ENCODE measurements at places on chromosomes 11 and 22.

DNA sequence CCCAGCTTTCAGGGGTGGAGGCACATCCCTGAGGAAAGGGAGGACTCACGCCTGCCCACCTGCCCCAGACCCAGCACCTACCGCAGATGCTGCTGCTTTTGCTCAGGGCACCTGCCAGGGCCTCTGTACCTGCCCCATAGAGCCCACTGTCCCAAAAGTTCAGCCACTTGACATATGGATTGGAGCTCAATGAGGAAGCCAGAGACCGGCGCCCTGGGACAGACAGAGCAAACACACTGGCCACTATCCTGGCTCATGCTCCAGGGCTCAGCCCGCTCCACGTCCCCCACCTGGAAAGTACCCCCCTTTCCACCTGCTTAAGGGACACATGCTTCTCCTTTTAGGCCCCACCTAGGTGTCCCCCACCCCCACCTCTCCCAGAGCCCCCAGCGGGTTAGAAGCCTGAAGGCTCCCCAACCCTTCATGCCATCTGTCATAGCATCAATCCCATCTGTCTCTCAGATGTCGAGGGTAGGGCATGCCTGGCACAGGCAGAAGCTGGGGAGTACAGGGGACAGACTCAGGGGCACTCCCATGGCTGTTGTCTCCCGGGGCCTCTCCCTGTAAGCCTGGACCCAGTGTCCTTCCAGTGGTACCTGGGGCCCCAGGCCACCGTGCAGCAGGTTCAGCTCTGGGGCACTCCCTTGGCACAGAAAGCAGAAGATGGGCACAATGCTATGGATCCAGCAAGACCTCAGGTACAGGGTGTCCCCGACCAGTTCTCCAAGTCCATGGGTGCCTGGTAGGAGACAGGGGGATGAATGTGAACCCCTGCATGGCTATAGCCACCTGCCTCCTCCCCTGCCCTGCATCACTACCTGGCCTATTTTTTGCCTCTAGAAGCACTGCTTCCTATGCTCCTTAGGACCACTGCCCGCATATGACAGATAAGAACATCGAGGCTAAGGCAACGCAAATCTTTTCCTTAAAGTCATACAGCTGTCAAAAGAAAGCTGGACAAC, 2.2 kb upstream of the P2RX6 start:
- no peak for DNase-seq

GRCh38 chr11:5178046-5178837, 22.2 kb downstream of the OR51V1 start:
- DNase-seq: no peak

DNA sequence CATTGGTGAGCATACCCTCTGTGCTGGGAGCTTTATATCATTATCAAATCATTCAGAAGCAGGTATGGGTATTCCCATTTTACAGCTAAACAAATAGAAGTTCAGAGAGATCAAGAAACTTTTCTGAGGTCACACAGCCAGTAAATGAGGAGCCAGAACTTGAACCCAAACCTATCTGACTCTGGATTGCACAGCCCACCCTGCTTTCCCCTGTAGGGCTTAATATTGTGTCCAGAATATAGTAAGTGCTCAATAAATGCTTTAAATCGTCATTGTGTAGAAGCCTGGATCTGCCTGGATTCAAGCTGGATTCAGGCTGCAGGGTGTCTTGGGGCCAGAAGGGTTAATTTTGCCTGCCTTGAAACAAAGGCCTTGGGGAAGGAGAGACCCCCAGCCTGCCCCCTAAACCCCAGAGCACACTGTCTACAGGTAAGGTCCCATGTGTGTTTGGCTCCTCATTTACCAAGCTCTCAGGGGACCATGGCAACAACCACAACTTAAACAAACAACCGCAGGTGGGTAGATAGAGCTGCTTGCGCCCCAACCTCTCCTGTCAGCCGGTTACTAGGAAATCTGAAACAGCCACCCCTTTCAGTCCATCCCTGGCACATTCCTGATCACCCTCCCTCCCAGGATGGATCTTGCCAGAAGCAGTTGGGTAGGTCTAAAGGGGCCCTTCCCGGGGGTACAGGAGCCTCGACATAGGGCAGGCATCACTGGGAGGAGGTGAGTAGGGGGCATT, 3.0 kb upstream of the SEC14L3 start:
- DNase-seq: no peak

DNA sequence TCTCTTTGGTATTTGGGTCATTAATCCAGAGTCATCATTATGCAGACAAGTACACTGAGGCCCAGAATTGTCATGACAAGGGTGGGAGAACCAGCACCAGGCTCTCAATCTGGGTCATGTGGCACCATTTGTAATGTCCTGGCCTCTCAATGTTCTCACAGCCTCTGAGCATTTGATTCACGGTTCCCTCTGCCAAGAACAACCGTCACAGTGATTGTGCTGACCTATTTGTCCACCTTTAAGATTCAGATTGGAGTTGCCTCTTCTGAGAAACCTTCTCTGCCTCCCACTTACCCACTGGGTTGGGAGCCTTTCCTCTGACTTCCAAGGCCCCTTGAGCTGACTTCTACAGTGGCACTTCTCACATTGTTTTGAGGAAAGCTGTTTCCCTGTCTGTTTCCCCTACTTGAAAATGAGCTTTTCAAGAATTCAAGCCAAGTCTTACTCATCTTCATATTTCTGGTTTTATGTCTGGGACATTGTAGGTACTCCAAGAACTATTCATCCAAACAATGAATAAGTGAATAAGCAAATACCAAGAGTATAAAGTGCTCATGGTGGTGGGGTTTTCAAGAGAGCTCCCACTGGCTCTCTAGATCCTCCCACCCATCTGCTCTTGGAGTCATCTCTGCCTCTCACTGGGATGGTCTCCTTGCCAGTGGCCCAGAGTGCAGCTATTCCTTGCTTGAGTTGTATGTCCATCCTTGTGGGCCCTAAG, 126.4 kb upstream of the E2F8 start:
- no peak for DNase-seq

DNA sequence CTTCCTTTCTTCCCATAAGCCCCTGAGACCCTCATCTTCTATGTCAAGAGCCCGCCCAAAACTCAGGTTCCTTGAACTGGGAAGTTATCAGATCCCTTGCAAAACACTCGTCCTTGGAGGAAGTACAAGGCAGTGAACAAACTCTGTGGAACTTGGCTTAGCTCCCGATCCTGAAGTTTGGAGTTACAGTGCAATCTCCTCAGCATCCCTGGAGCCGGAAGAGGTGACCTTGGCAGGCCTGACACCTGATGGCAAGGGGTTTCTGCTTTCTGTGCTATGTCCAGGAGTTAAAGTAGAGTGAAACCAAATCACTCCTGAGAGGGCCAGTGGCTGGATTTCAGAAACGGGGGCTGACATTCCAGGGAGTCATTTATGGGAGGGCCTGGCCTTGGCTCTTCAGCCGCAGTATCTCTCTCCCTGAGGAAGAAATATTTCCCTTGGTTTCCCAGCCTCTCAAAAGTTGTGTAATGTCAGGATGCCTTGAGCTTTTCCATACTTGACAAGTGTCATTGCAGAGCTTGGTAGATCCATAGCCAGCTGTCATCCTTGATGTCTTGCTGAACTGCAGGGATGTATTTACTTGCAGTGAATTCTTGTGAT, 1.9 kb upstream of the GRAMD1B start:
- DNase-seq: no peak

- no peak for DNase-seq
These were observed 35.3 kb upstream of the TTLL12 start for GRCh38 chr22:43222262-43222661.

- DNase-seq: peak; percentile 29
These were observed 12.3 kb downstream of the STARD10 start for GRCh38 chr11:72781313-72782080.

DNA sequence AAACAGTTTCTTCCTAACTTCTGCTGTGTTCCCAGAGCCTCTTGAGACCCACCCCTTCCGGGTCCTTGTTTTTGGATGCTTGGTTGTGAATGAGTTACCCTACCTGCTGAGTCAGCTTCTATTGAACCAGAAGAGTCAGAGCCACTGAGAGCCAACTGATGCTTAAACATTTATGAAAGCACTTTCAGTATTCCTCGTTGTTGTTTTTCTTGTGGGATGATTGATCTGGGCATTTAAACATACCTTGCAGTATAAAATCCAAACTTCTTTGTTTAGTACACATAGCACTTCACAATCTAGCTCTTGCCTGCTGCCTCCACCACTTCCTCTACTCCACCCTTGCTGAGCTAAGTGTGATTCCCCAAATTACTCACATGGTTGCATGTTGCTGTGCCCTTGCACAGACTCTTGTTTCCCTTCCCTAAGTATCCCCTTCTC, 5.5 kb downstream of the PRSS23 start:
- no peak for DNase-seq
